ENCODE measurements at places on chromosomes 11 and 22.

DNA sequence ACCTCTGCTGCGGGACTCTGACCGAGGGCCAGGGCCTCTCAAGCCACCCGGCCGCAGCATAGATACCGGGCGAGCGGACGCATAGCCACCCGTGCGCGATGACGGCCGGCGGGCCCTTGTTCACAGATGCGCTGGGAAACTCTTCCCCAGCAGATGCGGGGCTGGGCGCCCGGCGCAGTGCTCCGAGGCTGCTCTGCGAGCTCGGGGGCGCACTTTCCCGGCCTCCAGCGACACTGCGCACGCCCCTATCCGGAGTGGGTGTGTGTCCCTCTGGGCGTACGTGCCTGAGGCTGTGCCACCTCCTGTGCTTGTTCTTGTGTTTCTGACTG, 104.7 kb upstream of the E2F8 start:
- no peak for DNase-seq

- no peak for DNase-seq
Observed at GRCh38 chr11:19984048-19984742, 176.1 kb downstream of the DBX1 start.

GRCh38 chr11:35287344-35287890, 131.9 kb downstream of the SLC1A2 start:
- no peak for DNase-seq

DNA sequence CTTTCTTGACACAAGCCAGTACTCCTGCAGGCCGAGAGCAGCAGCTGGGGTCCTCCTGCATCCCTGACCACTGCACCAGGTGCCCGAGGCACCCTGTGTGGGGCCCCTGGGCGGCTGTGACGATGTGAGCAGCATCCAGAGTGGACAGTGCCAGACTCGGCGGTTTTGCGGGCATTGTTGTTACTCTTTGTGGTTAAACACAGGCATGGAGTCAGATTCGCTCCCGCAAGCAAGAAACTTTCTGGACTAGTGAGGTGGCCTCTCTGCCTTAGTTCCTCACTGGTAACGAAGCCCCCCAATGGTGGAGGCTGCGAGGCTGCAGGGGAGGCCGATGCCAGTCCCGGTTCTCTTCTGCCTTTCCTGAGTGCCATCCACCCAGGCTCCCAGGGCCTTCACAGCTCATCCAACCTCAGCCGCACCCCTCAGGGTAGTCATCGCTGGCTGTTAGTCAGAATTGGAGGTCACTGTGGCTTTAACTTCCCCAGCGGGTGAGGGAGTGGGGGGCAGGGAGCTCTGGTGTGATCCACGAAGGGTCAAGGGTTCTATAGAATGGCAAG, 3.7 kb upstream of the CLDN5 start:
- DNase-seq: no peak

DNA sequence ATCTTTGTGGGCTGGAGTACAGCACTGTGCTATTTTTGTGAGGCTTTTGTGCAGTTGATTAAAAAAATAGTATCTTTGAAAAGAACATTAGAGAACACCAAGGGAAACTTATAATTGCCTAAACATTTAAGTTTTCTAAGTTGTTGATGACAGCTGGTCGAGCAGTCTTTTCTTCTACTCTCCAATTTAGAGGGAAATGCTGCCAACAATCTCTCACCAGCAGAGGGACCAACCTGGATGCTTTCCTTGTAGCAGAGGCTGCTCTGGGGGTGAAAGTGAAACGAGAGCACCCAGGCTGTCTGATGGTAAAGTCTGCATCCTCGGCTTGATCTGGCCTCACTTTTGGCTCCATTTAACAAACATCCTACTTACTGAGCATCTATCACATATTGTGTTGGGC, 1286.5 kb upstream of the TENM4 start:
- no peak for DNase-seq

DNA sequence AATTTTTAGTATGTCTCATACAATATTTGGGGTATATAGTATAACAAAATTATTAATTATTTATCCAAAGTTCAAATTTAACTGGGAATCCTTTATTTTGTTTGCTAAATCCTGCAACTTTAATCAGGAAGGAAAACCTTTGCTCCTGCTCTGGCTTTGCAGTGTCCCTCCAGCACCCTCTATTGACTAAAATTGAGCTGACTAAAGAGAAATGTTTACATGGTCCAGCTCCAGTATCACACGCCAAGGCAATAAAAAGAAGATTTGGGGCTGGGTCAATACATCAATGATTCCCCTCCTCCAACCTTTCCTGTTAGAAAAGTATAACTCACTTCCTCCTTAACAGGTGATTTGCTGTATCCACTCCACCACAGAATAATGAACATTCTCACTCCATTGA, 153.0 kb upstream of the LRRC4C start:
- no peak for DNase-seq

DNA sequence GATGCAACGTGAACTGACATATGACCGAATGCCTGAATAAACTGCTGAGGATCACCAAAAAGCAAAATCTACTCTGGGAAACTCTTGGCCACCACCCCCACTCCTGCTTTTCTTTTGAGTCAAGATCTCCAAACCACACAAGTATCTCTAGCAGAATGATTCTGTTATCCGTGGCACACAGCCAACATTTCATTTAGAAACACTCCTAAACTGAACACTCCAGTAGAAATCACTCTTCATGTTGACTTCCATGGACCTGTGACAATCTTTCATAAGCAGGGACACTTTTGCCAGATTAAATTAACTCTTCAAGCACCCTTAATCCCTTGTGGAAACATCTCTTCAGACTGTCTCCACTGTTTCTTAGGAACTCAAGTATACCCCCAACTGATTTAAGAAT, 44.4 kb downstream of the VSIG10L2 start:
- no peak for DNase-seq

GRCh38 chr11:10568486-10568941, at the start of gene LYVE1:
Gene LYVE1, minus strand, starts transcription at chr11:10568665. Its CDS starts 133 bp downstream, at chr11:10568532.
- no peak for DNase-seq

DNA sequence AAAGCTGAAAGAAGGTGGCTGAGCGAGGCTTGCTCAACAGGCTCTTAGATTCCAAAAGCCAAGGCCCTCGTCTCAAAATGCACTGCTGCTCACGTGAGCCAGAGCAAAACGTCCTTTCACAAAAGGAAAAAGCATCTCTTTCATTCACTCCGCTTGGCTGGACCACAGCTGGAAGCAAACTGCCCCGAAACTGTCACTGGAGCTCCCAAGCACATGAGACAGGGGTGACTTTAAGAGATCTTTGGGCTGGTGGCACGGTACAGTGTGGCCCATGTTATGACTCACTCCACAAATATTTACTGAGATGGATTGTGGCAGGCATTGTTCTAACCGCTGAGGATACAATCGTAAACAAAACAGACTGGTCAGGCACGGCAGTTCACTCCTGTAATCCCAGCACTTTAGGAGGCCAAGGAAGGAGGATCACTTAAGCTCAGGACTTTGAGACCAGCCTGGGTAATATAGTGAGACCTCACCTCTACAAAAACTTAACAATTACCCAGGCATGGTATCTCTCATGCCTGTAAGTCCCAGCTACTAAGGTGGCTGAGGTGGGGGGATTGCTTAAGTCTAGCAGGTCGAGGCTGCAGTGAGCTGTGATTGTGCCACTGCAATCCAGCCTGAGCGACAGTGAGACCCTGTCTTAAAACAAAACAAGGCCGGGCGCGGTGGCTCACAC, 3.6 kb downstream of the PLA2G6 start:
- DNase-seq: no peak

- no peak for DNase-seq
Observed at GRCh38 chr22:17481424-17481823, 81.9 kb upstream of the SLC25A18 start.

- DNase-seq: no peak
Observed at GRCh38 chr11:61114913-61115312, 12.6 kb downstream of the CD5 start.

GRCh38 chr22:20966883-20967696, at the start of gene AIFM3:
Gene AIFM3, plus strand, starts transcription at chr22:20967255. Its CDS starts 690 bp downstream, at chr22:20967945.
- DNase-seq: no peak

DNA sequence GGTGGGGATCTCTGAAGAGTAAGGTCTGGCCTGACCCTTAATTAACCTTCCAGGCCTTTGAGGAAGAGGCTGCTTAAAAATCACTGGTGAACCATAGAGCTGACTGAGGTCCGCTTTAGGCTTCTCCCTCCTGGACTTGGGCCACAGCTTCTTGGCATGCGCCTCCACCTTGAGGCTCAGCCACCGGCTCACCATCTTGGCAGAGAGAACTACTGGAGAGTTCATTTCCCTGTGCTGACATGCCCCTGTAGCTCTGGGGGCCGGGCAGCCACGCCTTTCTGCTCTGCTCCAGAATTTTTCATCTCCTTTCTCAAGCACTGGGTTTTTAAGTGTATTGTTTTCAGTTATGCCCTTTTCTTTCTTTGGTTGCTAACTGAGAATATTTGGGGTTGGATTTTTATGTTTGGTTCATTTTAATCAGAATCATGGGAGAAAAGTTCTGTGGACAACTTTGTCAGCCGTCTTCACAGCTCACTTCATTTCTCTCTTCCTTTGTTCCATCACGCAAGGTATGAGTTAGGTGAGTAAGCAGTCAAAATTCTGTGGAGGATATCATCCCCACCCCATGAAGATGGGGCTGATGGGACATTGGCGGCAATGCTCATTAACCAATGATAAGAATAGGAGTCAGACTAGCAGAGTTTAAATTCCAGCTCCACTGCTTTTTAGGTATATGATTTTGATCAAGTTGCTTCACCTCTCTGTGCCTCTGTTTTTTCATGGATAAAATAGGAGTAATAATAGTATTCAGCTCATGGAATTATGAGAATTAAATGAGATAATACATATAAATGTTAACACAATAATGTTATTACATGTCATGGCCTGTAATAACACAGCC, 103.9 kb downstream of the DBX1 start:
- DNase-seq: no peak

- DNase-seq: no peak
Observed at GRCh38 chr22:30357236-30357570, 396 bp downstream of the CCDC157 start.

DNA sequence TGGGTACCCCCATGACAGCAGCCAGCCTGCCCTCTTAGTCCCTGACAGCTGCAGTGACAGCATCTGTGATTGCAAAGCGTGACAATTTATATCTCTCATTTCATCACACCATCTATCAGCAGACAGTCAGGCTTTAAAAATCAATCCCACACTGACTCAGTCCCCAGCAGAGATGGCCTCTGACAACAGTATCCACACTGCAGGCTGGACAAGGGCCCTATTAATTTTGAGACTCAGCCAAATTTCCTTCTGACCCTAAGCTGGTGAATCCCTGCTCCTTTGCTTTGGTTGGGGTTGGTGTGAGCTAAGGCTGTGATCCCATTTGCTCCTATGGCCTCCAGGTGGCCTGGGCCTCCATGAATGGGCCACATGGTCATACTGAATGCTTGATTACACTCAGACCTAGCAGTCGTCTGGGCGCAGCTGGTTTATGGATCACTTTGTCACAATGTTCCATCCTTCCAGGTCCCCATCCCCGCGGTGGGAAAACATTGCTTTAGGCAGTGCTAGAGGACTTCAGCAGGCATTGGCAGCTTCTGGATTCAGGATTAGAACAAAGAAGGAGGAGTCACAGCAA, 68.2 kb upstream of the B3GAT1 start:
- no peak for DNase-seq

- no peak for DNase-seq
Observed at GRCh38 chr22:48102581-48102980, 1340.1 kb downstream of the TBC1D22A start.

DNA sequence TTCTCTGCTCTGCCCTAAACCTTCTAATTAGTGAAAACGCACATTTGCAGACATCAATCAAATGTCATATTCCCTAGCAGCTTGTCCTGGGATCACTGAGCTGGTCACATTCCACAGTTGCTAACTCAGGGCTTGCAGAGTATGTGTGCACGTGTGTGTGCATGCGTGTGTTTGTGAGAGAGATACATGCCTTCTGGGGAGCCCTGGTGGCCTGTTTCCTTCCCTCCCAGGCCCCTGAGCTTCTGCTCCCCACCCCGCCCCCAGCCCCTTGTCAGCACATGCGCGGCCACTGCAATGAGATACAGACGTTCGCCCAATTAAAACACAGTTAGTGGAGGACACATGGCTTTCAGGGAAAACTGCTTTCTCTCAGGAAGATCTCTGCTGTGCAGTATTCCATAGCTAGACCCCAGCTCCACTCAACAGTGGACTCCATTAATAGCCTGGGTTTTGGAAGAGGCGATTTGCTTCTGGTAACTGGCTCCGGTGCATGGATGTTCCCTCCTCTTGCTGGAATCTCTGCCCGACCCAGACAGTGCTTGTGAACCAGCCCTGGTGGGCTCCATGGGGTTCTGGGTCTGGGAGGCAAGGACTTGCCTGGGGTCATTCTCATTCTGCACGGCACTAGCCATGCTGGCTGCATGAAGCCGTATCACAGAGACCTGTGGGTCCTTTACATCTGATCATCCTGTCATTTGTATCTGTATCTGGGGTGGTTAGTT, 17.7 kb downstream of the LRP5 start:
- DNase-seq: no peak

GRCh38 chr22:36588285-36588684, 59.3 kb upstream of the EIF3D start:
- DNase-seq: no peak

- no peak for DNase-seq
Observed at GRCh38 chr11:4671741-4672140, 25.9 kb downstream of the OR51E2 start.

DNA sequence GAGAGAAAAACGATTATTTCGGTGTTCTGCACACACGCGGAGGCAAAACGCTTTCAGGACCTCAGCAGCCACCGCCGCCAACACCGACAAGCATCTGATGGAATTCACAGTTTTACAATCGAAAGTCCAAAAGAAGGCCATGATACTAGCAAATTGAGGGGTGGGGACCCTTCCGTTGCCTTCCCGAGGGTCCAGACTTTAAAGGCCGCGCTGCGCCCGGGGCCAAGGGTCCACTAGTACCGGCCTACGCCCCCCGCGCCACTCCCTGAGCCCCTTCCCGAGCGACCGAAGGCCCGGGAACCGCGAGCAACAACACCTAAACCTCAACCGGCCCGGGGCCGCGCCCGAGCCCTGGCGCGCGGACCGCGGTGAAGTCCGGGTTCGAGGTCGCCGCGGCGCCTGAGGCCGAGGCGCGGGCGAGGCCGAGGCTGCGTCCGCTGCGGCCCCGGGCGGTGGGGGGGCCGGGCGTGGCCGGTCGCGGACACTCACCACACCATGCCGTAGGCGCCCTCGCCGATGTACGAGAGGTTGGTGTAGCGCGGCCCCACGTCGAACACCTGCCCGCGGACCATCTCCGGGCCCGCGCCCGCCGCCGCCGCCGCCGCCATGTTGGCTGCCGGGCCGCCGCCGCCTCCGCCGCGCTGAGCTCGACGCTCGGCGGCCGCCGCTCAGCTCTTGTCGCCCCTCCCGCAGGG, 465 bp downstream of the MAPK1 start:
- no peak for DNase-seq

GRCh38 chr11:105696000-105696399, 86.1 kb downstream of the GRIA4 start:
- no peak for DNase-seq
